Ascending aorta (tissue), 2 donors: ENCODE measurements at places on chromosomes 5 and 9.

DNA sequence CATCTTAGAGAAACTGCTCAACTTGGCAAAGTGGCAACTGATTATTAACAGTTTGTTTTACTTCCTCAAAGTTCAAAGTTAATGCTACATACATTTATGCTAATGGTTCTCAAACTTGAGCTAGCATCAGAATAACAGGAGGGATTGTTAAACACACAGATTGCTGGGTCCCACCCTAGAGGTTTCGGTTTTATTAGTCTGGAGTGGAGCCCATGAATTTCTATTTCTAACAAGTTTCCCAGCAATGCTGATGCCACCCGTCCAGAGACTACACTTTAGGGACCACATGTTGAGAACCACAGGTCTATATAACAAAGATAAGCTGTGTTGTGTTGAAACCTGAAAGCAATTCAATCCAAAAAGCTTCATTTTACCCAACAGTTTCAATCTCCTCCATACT, 95.3 kb downstream of the FBXW11 start:
- H3K27ac ChIP-seq, result no peak overlapping the region
- no peaks in the 10 kb centered on the region for H3K4me1 ChIP-seq
- H3K36me3 ChIP-seq, result peaks cover 5% of the 10 kb centered on the region
- no peak overlapping the region for H3K4me3 ChIP-seq
- H3K27me3 ChIP-seq, result no peaks in the 10 kb centered on the region

- no peaks in the 10 kb centered on the region for H3K36me3 ChIP-seq
- peaks cover 2% of the 10 kb centered on the region for H3K4me1 ChIP-seq
- no peak overlapping the region for H3K27ac ChIP-seq
- no peaks in the 10 kb centered on the region for H3K27me3 ChIP-seq
- H3K4me3 ChIP-seq, result no peak overlapping the region
- DNase-seq, result no peak
These were observed 40.0 kb downstream of the HRH2 start for GRCh38 chr5:175697846-175698245.

GRCh38 chr5:39132128-39132447, 57.9 kb upstream of the RICTOR start:
- no peaks in the 10 kb centered on the region for H3K36me3 ChIP-seq
- no peaks in the 10 kb centered on the region for H3K27me3 ChIP-seq
- DNase-seq, result no peak
- no peak overlapping the region for H3K4me3 ChIP-seq

DNA sequence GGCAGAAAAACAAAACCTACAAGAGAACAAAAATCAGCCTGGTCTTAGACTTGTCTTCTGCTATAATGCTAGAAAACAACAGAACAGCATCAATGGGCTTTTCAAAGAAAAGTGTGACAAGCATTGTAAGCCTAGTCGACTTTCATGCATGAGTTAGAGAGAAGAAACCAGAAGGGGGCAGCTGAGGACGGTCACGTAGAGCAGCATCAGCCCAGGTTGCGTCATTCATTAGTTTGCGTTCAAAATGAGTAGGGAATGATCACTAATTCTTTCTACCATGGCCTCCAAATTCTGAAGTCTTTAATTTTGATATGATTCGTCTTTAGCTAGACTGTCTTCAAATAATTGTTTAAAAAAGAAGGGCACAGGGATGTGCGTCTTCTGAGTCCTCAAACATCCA, 4.7 kb upstream of the ISCA1 start:
- no peak overlapping the region for H3K27ac ChIP-seq
- no peak for DNase-seq
- H3K4me3 ChIP-seq, result no peak overlapping the region
- no peaks in the 10 kb centered on the region for H3K27me3 ChIP-seq
- no peaks in the 10 kb centered on the region for H3K36me3 ChIP-seq

DNA sequence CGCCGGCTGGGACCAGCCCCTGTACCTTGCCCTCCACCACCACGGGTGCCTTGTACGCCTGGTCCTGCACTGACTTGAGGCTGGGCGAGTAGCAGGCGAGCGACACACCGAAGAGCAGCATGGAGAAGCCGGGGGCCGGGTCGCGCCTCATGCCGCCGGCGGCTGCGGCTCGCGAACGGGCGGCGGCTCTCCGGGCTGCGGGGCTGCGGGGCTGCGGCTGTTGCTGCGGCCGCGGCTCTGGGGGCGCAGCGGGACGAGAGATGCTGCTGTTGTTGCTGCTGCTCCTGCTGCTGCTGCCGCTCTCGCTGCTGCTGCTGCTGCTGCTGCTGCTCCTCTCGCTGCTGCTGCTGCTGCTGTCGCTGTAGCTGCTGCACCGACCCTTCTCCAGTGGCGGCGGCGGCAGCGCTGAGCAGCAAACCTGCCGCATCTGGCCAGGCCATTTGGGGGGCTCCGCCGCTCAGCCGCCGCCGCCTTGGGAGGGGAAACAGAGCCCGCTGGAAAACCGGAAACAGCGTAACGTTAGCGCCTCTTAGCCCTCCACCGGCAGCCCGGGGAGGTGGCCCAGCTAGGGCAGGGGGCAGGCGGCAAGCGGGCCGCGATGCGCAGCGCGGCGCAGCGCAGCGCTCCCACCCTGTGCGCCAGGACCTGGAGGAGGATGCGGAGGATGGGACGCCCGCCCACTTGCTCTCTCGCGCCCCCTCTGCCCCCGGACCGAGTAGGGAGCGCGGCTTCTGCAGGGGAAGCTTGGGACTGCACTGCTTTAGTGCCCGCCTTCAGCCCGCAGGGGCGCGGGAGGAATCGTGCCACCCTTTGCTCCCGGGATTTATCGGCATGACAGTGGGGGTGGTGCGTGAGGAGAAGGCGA, at the start of gene NRG2:
Gene NRG2, minus strand, starts transcription at position 657 of the 865 bp plus-strand sequence.
- H3K4me3 ChIP-seq, result peak within 1 kb of the TSS; percentile 85
- no peak for DNase-seq
- peak within 1 kb of the TSS; percentile 70 for H3K27ac ChIP-seq
- H3K4me1 ChIP-seq, result no peaks in the 10 kb centered on the region
- no peaks in the 10 kb centered on the region for H3K36me3 ChIP-seq
- no peaks in the 10 kb centered on the region for H3K27me3 ChIP-seq

DNA sequence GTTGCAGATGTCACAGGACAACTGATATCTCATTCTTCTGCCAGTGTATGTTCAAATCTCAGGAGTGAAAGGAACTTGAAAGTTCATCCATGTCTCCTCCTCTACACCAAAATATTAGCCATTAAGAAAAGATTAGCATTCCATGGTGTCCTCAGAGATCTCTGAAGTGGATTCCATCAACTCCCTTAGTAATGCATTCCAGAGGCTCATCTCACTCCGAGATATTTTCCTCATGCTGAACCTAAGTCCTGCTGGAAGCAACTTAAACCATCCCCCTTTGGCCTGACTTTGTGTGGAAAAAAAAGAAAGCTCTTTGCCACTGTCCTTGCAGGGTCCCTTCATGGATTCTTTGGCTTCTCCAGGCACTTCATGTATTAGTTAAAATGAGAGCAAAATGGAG, 155.7 kb upstream of the ZNF462 start:
- no peaks in the 10 kb centered on the region for H3K36me3 ChIP-seq
- H3K27me3 ChIP-seq, result no peaks in the 10 kb centered on the region
- no peak overlapping the region for H3K4me3 ChIP-seq

DNA sequence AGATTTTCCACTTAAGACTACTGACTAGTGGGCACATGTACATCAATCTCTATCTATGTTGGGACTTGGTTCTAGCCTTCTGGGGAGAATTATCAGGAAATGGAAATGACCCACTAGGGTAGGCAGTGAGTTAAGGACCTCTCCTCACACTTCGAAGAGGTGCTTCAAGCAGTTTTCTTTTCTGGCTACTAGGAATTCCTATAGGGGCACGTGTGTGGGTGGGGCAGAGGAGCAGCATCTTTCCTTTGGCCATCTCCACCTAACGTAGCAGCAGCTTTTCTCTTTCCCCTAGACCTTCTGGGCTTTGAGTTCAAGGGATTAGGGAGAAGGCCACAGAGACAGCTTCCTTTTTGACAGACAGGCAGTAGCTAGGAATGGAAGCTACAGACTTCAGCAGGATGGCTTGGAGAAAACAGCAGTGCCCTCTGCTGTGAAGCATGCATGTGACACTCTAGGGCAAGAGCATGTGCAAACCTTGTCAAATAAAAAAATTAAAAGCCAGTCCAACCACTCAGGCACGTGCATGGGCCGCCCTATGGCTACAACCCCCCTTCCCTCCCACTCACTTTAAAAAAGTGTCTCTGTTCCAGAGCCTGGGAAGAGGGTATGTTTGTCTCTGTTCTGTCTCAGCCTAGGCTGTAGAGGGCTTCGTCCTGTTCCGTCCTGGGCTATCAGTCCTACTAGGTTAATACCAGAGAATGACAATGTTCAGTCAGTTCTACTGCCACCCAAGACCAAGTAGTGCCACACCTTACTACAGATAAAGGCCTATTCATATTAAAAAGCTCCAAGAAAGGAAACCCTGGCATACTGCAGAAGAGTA, 8.7 kb upstream of the GFRA3 start:
- H3K4me1 ChIP-seq, result no peaks in the 10 kb centered on the region
- no peaks in the 10 kb centered on the region for H3K27me3 ChIP-seq
- H3K4me3 ChIP-seq, result no peak overlapping the region
- H3K27ac ChIP-seq, result no peak overlapping the region
- no peaks in the 10 kb centered on the region for H3K36me3 ChIP-seq
- no peak for DNase-seq

GRCh38 chr9:136532799-136533774, 12.8 kb downstream of the NOTCH1 start:
- peaks cover 6% of the 10 kb centered on the region for H3K36me3 ChIP-seq
- no peak overlapping the region for H3K4me3 ChIP-seq
- H3K27me3 ChIP-seq, result no peaks in the 10 kb centered on the region
- H3K4me1 ChIP-seq, result peaks cover 12% of the 10 kb centered on the region
- H3K27ac ChIP-seq, result no peak overlapping the region

DNA sequence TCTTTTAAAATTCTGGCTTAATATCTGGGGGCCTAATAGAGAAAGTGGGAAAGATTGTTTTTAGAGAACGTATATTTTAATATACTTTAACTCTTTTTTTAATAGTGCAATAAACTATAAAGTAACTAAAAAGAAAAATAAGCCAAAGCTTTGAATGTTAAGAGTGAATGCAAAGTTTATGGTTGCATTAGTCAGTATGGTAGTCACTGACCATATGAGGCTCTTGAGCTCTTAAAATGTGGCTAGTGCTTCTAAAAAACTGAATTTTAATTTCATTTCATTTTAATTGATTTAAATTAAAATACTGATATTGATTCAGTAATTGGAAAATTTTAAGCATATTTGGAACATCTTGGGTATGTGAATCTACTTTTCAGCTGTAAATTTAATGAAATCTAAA, 310.7 kb downstream of the PJA2 start:
- H3K4me3 ChIP-seq, result no peak overlapping the region
- no peak for DNase-seq
- no peak overlapping the region for H3K27ac ChIP-seq
- H3K36me3 ChIP-seq, result no peaks in the 10 kb centered on the region

DNA sequence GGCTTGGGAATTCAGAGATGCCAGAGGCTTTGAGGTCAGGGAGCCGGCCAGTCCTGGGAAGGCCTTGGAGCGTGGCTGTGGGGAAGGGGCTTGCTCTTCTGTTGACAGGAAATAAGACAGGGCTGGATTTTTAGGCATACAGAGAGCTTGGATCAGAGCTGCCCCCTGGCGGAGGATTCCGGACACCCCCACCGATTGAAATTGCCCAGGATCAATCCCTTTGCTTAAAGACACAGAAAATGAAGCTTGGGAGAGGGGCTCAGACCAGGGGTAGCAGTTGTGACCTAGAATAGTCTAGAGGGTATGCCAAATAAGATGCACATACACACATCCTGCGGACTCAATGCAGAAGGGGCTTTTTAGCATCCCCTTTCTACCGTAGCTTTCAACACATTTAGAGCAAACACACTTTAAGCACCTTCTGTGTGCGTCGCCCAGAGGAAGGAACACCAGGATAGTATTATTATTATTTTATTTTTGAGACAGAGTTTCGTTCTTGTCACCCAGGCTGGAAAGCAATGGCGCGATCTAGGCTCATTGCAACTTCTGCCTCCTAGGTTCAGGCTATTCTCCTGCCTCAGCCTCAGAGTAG, 1.7 kb upstream of the NTMT1 start:
- H3K27me3 ChIP-seq, result no peaks in the 10 kb centered on the region
- peaks cover 31% of the 10 kb centered on the region for H3K4me1 ChIP-seq
- no peak overlapping the region for H3K27ac ChIP-seq
- no peaks in the 10 kb centered on the region for H3K36me3 ChIP-seq
- no peak for DNase-seq

DNA sequence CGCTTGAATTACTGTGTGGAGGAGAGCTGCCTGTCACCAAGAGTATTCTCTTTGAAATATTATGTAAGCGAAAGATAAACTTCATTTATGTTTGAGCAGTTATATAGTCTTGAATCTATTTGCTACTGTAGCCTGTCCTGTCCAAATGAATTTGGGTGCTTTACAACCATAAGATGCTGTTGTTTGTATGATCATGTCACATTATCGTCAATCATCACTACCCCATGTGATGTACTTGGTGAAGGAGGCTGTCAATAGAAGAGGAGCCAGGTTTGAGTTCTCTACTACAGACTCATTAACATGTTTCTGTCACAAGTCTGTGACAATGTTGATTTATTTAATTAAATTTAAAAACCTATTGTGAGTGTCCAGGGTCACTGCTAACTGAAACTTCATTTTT, 403.3 kb upstream of the MEF2C start:
- no peak overlapping the region for H3K27ac ChIP-seq
- H3K4me3 ChIP-seq, result no peak overlapping the region
- no peaks in the 10 kb centered on the region for H3K36me3 ChIP-seq

- H3K4me3 ChIP-seq, result no peak overlapping the region
- no peaks in the 10 kb centered on the region for H3K36me3 ChIP-seq
- H3K4me1 ChIP-seq, result peaks cover 1% of the 10 kb centered on the region
- no peak overlapping the region for H3K27ac ChIP-seq
- no peaks in the 10 kb centered on the region for H3K27me3 ChIP-seq
These were observed 10.8 kb upstream of the ADRA1B start for GRCh38 chr5:159905496-159905895.

DNA sequence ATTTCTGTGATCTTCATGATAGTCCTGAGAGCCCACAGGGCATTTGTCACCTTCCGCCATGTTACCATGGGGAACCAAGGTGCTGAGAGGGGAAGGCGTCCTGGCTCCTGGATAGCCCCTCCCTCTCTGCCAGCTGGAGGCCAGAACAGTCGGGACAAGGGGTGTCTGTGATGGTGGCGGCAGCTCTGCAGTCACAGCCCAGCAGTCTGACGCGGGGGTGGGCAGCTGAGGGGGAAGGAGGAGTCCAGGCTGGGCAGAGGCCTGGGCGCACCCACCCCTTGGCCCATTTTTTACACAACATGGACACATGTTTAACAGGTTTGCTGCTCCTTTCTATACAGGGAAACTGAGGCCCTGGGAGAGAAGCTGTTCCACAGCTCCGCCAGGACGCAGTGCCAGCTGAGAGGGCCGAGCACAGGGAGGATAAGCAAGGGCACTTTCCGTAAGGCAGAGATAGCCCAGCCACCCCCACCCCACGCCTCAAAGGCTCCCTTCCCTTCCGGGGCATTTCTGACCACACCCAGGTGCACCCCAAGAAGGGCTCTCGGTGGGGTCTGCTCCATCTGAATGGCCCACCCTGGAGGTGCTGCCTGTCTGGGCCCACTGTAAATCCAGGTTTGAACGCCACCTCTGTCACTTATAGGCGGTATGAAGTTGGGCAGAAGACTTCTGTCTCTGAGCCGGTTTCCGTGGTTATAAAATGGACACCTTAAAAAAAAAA, 17.1 kb downstream of the LRRC8A start:
- H3K27ac ChIP-seq, result peak overlapping the region; percentile 86
- no peak overlapping the region for H3K4me3 ChIP-seq
- no peaks in the 10 kb centered on the region for H3K27me3 ChIP-seq
